ENCODE measurements at places on chromosomes 2 and 18.

DNA sequence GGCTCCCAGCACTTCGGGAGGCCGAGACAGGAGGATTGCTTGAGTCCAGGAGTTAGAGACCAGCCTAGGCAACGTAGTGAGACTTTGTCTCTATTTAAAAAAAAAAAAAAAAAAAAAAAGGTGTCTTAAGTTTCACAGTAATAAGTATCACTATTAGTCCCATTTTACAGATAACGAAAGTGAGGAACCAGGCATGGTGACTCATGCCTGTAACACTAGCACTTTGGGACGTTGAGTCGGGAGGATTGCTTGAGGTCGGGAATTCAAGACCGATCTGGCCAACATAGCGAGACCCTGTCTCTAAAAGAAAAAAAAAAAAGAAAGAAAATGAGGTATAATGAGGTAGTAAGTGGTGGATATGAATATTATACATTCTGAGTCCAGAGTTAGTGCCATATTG lies 2.5 kb downstream of the KCNJ13 start:
- no peak for DNase-seq

- DNase-seq: no peak
Measured at GRCh38 chr2:98729652-98730051, 1.3 kb downstream of the MGAT4A start.

DNA sequence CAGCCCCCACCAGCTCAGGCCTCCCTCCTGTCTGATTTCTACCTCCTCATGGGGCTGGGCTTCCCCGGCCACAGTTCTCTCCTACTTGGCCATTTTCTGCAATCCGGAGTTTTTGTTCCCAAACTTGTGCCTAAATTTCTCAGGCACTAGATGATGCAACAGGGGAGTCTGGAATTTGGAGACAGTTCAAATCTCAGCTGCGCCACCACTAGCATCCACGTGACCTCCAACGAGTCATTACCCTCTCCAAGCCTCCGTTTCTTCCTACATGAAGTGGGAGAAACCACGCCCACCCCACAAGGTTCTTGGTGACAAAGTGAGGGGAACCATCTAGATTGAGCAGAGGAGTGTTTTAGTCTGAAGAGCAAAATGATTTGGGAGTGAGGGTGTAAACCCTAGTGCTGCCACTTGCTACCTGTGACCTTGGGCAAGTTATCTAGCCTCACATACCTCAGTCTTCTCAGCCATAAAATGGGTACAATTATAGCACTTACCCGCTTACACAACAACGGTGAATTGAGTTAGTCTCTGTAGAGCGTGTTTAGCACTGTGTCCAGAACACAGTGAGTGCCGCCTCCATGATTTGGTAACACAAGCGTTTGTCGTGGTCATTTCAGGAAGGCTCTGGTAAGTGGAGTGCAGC lies 61.4 kb upstream of the ASAP2 start:
- DNase-seq: peak; percentile 35

GRCh38 chr2:203905656-203906055 lies 30.9 kb upstream of the ICOS start:
- no peak for DNase-seq
